ENCODE measurements at places on chromosomes 4 and X.
A peak's percentile ranks its signal among the peaks of the same experiment; 100 is the strongest.

GRCh38 chr4:95178938-95179337, 369.8 kb downstream of the UNC5C start:
- DNase-seq = no peak

DNA sequence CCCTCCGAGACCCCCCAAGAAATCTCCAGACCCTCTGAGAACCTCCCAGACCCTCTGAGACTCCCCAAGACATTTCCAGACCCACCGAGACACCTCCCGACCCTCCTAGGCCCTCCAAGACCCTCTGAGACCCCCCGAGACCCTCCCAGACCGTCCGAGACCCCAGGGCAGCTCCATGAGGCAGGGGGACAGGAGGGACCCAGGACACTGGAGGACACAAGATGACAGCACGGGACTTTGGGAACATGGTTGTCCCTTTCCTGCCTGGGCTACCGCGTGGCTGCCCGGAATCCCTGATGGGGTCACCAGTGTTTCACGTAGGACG, 10.3 kb downstream of the CTBP1 start:
- no peak for DNase-seq

DNA sequence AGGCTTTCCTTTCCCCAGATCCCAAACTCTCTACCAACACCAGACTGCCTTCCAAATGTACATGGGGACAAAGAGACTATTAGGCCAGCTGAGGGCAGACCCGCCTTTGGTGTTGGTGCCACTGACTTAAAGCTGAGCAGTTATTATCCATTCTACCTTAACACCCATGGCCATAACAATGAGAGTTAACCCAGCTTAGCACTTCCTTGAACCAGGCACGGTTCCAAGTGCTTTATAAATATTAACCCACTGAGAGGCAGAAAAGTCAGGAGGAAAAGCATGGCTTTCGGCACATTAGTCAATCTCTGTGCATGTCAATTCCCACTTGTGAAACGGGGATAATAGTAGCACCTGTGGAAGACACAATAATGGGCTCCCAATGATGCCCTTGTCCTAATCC, 243.1 kb upstream of the ANXA3 start:
- DNase-seq = no peak

GRCh38 chr4:61199873-61200186, 296 bp upstream of the ADGRL3 start:
- no peak for DNase-seq

- DNase-seq = no peak
Observed at GRCh38 chrX:17291171-17291900, 83.7 kb upstream of the NHS start.

GRCh38 chr4:604131-604530, 21.2 kb upstream of the PDE6B start:
- DNase-seq = no peak

DNA sequence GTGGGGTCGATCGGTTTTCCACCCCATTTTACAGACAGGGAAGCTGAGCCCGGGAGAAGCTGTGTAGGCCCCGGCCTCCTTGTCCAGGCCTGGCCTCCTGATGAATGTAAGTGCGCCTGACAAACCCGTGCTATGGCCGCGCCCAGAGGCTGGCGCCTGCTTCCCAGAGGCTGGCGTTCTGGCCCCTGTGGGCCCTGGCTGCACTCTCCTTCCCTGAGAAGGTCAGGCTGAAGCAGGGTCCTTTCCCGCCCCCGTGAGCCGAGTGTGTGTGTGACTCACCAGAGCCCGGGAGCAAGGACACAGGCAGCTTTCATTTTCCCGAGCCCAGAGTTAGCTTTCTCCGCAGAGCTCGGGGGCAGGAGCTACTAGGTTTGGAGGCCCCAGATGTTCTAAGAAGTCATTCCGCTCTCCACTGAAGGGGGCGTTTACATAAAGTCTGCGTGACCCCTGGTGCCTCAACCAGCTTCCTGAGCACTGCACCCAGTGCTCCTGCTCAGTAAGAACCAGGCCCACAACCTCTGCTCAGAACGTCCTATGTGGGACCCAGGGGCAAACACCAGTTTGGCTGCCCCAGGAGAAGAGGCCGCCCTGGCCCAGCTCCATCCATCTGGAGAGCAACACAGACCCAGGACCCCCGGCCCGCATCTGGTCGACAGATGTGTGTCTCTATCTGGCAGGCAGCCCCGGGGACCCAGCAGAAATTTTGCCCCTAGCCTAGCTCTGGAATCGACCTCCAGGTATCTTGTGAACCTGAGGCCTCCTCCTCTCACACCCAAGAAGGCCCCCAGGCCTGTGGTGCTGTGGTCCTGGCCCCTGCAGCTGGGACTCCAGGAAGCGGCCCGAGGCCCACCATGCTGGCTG, 13.6 kb downstream of the UVSSA start:
- no peak for DNase-seq

- no peak for DNase-seq
Observed at GRCh38 chr4:68460085-68460484, 12.8 kb downstream of the TMPRSS11E start.

DNA sequence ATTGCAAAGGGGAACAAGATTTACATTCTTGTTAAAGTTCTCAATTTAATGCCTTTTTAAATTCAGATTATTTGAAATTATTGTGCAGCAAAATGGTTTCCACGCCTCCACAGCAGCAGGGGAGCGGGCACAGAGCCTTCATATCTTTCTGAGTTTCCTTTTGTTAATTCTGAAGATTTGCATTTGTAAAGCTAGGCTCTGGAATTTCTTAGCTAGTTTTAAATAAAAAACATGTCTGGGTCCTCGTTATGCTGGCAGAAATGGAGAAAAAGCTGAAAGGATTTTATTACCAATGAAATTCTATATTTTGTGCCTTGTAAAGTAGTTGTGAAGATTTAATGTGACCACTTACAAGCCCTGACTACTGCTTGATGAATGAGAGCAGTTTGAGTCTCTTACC, 40.8 kb upstream of the MAGED1 start:
- no peak for DNase-seq

DNA sequence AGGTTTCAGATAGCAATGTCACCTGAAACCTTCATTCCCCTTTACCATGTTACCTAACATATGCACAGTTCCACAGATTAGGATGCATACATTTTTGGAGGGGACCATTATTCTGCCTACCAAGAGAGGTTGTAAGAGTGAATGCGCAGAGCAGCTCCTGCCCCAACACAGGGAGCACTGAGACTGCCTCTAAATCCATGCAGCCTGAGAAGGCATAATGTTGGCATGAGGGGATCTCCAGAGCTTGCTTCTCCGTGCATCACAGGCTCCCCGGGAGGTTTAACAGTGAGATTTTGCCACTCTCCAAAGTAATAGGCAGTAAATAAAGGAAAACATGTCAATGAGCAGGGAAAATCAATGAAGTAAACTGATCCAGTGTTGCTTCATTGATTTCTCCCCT, 410.8 kb downstream of the PCDH7 start:
- no peak for DNase-seq

GRCh38 chrX:13419918-13420317, 100.1 kb upstream of the ATXN3L start:
- no peak for DNase-seq

- no peak for DNase-seq
Observed at GRCh38 chr4:123120473-123120872, 198.1 kb upstream of the NUDT6 start.

GRCh38 chr4:26758899-26759298, 101.7 kb upstream of the STIM2 start:
- no peak for DNase-seq

DNA sequence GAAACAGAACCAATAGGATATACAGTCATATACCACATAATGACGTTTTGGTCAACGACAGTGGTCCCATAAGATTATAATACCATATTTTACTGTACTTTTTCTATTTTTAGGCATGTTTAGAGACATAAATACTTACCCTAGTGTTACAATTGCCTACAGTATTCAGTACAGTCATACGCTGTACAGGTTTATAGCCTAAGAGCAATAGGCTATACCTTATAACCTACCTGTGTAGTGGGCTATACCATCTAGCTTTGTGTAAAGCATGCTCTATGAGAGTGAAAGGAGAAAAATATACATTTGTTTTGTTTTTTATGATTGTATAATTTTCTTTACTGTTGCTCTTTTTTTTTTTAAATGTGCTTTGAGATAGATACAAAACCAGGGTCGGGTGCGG, 52.0 kb upstream of the PABPC1L2A start:
- DNase-seq = no peak

DNA sequence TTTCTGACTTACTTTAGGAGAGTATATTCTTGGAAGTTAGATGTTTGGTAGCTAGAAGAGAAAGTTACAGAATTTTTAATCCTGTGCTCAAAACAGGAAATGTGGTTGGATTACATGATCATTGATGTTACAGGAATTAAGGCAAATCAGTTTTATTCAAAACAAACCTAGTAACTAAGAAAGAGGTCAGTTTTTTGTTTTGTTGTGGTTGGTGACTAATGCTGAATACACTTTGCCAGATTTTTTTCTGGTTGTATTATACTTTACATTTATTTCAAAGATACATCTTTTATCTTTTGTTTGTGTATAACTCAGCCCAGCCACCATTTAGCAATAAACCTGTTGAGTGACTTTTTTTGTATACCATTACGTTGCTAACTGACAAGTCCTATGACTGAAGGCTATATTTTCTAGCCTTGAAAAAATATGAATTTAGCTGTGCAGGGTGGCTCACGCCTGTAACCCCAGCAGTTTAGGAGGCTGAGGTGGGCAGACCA, 116.7 kb downstream of the KLHL8 start:
- DNase-seq = no peak

DNA sequence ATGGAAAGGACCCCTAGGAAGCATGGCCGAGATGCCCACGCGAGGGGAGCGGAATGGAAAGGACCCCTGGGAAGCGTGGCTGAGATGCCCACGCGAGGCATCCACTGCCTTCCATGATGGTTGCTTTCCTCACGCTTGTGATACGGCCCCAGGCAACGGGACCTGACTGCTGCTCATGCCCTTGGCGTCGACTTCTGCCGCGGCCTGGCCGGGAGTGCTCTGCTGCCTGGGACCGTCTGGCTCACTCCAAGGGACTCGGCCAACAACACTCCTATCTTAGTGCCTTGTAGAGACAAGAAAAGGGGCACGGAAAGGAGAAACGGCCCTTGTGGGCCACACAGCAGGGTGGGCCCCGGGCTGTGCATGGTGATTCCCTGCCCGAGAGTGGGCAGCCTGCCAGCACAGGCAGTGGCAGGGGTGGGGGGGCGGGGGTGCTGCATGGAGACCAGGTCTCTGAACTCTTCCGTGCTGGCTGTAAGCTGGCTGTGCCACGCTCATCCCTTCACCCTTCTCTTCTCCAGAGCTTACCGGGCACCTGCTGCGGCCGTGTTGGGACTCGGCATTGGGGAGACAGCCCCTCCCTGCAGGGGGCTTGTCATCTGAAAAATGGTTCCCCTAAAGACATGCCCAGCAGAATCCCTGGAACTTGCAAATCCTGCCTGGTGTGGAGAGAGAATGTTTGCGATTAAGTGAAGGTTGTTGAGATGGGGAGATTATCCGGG, 38.6 kb upstream of the HMX1 start:
- peak; percentile 10 for DNase-seq

DNA sequence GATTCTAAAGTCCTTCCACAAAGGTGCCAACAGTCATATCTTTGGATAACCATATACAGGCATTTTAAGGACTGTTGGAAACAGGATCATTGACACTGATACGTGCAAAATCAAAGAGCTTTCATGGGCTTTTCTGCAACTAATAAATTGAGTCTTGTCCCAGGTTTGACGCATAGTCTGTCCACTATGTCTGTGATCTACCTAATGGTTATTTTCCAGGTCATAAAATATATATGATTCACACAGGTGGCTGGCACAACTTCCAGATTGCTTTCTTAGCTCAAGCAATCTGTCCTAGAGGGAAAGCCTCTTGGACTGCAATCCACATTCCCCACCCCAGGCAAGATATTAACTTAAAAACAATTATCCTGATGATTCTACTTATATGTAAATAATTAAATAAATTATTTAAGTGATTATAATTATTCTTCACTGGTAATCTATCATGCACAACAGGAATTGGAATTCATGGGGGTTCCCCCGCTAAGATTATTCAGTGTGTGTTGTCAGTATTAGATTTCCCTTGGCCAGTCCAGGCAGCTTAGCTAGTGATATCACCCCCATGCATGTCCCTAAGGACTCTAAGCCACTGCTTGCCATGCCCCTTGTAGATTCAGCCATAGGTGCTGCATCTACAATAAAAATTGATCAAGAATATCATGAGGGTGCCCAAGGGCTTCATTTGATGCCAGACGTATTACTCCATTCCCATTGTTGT, 97.8 kb downstream of the TLL1 start:
- no peak for DNase-seq

- no peak for DNase-seq
Observed at GRCh38 chr4:17812801-17813200, 2.0 kb downstream of the NCAPG start.

- DNase-seq = peak; percentile 37
Observed at GRCh38 chrX:115561605-115562479, 868 bp downstream of the PLS3 start.

- DNase-seq = no peak
Observed at GRCh38 chr4:12635629-12636028, 848.5 kb downstream of the RAB28 start.

- DNase-seq = no peak
Observed at GRCh38 chr4:95129821-95130311, 372.1 kb downstream of the BMPR1B start.

- no peak for DNase-seq
Observed at GRCh38 chr4:124055896-124056295, 656.6 kb downstream of the ANKRD50 start.

DNA sequence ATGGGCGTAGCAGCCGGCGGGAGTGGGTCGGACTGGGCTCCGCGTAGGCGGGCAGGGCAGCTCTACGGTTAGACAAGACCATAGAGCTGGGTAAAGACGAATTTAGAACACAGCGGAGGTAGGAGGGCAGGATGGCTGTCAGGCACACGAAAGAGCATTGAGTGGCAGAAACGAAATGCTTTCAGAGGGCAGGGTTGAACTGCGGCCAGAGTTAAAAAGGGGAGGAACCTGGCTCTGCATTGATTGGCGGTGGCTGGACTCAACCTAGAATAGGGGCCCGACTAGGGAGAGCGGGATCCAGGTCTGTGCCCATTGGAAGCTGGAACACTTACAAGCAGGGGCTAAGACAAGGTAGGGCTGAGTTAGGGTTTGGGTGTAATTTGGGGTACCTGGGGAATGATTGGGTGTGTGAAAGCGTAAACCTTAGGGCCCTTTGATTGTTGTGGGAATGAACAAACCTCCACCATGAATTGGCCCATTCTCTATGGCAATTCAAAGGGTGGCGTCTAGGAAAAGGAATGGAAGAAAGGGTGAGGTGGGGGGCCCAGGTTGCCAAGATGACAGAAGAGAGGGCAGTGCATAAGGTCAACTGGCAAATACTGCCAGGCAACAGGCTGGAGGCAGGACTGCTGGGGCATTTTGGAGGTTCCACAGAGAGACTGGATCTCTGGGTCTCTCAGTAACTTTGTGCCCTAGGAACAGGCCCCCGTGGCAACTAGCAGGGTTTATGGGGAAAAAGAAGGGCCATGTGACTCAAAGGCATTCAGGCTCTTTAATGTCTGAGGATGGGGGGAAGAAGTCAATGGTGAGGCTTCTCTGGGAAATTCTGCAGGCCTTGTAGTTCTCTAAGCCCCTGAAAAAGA, 911 bp upstream of the ELK1 start:
- no peak for DNase-seq
